Activated naive CD4-positive, alpha-beta T cell treated with anti-CD3 and anti-CD28 coated beads, Interleukin-2, amount 50 U/mL, for 16 hours (primary cell): ENCODE measurements at places on chromosomes 2 and 18.

- DNase-seq, result no peak
Measured at GRCh38 chr18:40313030-40313642, 1641.9 kb upstream of the PIK3C3 start.

DNA sequence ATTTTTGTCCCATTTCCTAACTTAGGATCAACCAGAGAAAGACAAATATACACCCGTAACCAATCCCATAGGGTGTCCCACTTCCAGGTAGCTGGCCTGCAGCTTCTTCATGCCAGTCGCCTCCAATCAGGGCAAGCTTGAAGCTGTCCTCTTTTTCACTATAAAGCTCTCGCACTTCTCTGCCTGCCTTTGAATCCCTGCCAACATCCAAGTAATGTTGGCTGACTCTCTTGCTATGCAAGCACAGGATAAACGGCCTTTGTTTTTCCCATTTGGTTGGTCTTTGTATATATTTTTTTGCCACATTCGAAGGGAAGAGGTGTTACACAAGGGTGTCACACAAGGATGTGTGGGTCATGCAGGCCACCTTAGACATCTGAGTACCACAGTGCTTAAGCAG, 388.8 kb downstream of the CBLN2 start:
- DNase-seq, result no peak

DNA sequence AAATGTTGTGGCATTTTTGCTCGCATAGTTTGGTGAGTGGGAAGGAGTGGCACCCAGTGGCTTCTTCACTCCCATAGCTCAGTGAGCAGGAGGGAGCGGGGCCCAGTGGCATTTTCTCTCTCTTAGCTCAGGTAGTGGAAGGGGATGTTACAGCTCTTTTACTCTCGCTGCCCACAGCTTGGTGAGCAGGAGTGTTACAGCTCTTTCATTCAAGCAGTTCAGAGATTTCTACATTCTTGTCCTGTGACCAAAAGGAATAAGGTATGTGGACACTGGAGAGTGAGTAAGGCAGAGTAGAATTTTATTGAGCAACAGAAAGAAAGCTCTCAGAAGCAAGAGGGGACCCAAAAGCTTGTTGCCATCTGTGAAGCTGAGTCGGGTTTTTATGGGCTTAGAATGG, 192.4 kb downstream of the SPAG16 start:
- no peak for DNase-seq

GRCh38 chr2:38991899-38992298, 102.2 kb downstream of the ARHGEF33 start:
- no peak for DNase-seq
